ENCODE measurements at places on chromosomes 7 and 10.

DNA sequence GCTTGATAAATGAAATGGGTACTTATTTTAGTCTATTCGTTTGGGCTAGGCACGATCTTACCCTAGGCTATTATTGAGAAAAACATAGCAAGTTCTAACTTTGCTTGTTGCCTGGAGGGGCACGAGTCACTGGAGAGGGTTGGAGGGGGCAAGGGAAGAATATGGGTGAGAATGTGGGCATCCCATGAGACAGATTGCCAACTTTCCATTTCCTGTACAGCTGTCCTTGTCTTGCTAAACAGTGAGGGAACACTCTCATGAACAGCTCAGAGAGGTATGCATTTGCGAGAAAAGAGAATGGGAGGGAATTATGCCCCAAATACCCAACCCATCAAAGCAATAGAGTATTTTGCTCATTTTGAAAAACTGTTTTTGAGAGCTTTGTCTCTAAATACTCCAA lies 9.2 kb downstream of the CDHR3 start:
- DNase-seq: no peak

DNA sequence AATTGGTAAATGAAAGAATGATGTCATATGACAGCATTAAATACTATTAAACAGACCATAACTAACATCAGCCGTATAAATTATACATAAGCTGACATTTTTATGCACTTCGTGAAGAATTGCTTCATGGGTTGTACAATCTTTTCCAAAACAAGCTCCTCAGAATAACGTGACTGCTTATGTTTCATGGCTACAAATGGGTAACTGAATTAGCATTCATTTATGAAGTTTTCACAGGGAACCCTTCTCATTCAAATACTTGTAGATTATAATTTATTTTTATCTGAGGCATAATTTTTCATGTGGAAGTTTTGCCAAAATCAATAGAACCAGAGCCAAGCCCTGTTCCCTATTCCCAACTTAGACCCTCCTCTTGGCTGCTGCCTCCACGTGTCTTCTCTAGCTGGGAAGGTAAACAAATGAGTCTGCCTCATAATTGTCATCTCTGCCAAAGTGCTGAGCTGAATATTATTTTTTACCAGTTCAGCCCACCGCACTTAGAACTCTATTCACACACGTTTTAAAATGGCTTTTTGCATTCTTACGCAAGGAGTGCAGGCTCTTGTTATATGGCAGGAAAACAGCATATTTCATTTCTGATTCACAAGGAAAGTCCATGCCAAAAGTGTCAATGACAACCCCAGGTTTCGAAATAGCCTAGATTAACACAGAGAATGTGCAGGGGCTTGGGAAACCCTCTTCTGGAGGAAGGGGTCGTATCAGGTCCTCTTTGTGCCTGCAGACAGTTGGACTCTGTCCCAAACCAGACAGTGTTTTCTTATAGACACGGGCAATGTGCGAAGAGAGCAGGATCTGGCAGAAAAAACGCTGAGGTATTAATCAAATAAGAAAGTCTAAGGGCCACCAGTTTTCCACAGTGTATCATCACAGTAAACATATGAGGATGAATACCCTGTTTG lies 370.7 kb upstream of the MGMT start:
- no peak for DNase-seq

- DNase-seq: no peak
Measured at GRCh38 chr10:71585564-71586290, 133.9 kb downstream of the C10orf105 start.

- no peak for DNase-seq
Measured at GRCh38 chr10:115082506-115082905, 10.7 kb upstream of the ATRNL1 start.

DNA sequence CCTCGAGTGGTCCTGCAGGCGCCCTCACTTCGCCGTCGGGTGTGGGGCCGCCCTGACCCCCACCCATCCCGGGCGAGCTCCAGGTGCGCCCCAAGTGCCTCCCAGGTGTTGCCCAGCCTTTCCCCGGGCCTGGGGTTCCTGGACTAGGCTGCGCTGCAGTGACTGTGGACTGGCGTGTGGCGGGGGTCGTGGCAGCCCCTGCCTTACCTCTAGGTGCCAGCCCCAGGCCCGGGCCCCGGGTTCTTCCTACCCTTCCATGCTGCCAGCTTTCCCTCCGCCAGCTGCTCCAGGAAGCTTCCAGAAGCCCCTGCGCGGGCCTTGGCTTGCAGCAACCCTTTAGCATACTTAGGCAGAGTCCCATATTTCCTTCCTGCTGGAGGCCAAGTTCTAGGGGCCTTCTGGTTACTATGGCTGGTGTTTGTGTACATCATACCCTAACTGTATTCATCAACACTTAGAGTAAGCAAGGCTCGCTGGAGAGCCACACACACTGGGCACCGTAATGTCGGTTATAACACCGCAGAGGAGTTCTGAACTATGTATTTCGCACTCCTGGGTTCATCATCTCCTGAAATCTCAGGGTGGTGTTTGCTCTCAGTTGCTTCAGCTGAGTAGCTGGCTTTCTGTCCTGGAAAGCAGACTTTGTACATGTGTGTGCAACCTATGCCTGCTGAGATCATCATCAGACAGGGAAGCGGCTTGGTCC lies 471 bp downstream of the MGMT start:
- DNase-seq: no peak

- DNase-seq: no peak
Measured at GRCh38 chr10:91768123-91768522, 30.1 kb upstream of the TNKS2 start.

Measured in progenitor cell of endocrine pancreas (in vitro differentiated cells).